Stimulated activated CD8-positive, alpha-beta memory T cell treated with anti-CD3 and anti-CD28 coated beads, Interleukin-4, amount 100 ng/mL, for 1 hour (primary cell): ENCODE measurements at places on chromosomes 7 and 10.

DNA sequence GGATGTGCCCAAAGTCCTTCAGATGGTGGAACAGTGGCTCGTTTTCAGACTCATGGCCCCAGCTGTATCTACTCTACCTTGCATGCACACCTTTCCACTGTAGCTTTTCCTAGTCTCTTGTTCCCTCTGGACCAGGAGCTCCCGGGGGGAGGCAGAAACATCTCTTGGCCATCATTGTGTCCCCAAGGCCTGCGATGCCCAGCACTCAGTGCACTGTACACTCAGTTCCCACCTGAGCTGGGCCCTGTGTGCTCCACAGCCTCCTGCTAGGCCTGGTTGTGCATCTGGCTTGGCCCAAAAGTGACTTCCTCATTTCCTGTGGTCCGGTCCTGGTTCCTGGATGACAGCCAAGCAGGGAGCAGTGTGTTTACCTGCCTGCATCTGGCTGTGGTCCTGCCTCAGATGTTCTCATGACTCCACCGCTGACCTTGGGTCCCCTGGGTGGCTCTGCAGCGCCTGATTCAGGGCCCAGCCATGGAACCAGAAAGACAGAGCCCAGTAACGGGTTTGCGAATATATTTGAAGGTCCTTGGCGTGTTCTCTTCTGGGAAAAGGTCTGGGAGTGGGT, 9.9 kb upstream of the DOCK1 start:
- DNase-seq, result no peak

GRCh38 chr10:11396311-11396955, 215.0 kb downstream of the USP6NL start:
- DNase-seq, result no peak

DNA sequence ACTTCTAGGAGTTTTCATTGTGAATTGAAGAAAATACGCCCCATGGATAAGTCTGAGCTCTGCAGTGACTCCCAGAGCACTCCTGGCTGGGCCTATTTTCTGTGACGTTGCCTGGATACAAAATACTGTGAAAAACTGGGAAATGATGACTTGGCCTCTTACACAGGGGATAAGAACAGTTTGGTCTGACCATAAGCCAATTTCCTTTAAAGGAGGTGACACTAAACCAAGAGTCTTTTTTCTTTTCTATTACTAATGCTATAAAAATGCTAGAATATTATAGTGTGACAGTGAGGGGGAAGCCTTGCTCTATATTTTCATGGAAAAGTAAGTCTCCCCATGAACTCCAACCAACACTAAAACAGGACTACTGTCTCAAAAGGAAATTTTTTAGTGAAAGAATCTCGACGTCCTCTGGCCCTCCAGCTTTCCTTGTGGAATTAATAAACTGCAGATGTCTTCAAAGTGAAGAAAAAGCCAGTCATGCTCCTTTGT, 45.5 kb downstream of the MYOF start:
- no peak for DNase-seq

- no peak for DNase-seq
Observed at GRCh38 chr10:103781329-103782061, 73.9 kb downstream of the SH3PXD2A start.

DNA sequence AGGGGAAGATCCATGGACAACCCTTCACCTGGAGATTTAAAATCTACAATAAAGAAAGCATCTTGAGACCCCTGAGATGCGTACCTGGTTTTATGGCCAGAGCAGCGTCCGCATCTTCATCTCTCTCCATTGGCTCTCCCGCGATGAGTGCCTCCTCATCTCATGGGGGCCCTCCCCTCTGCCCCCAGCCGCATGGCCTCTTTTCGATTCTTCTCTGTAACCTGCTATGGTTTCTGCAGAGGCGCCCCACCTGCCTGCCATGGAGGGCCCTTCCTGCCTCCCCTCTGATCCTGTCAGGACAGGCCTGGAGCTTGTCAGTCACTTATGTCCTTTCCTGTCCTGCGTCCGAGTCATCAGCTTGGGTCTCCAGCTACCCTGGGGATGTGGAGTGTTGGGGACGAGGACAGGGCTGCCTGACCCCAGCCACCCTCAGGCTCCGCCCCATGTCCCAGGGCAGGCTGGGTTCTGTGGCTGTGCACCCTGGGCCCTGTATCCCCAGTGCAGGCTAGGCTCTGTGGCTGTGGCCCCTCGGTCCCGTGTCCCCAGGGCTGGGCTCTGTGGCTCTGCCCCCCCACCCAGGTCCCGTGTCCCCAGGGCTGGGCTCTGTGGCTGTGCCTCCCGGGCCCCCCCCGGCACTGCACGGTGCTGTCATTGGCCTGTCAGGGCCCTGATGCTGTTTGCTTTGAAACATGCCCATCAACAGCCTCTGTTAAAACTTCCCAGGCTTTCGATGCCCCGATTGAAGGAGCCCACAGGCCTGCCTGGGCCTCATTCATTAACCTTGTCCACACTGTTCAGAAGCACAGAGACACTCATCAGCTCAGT, 99.8 kb downstream of the WDR37 start:
- DNase-seq, result no peak

- DNase-seq, result no peak
Observed at GRCh38 chr7:28773423-28774145, 184.5 kb downstream of the TRIL start.

- DNase-seq, result no peak
Observed at GRCh38 chr10:78349165-78349516, 315.5 kb downstream of the RPS24 start.

- DNase-seq, result no peak
Observed at GRCh38 chr10:44520651-44521050, 135.8 kb upstream of the CXCL12 start.

- no peak for DNase-seq
Observed at GRCh38 chr10:102648889-102649796, 4.9 kb downstream of the TRIM8 start.

DNA sequence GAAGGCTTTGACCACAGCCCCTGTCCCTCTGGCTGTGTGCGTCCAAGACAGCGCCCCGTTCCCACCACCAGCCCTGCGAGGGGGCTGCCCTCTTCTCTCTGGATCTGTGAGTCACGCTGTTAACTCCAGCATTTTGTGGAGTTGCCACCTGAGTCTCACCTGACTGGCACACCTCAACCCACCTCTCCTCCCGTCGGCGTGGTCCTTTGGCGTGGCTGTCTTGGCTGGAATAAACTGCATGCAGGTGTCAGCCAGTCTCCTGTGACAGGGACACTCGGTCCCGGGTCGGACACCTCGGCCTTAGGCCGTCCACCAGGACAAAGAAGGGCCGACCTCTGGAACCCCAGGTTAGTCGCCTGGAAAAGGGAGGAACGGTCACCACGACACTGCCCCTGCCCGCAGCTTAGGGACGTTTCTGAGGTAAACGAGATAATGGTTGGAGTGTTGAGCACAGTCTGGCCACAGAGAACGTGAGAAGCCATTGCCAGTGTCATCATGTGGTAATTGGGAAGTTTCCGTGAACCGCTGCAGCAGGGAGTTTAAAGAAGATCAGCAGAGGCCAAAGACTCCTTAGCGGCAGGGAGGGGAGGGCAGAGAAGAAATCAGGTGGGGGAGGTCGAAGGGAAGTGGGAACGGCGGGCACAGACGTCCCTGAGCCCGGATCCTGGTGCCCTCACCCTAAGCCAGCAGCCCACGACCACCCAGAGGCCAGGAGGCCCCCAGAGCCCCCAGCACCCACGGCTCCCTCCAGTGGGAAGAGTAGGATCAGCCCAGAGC, 73.6 kb upstream of the FAM20C start:
- DNase-seq, result no peak

- DNase-seq, result no peak
Observed at GRCh38 chr7:39084349-39084748, 106.6 kb downstream of the POU6F2 start.

- no peak for DNase-seq
Observed at GRCh38 chr10:113498997-113499396, 53.9 kb upstream of the HABP2 start.

DNA sequence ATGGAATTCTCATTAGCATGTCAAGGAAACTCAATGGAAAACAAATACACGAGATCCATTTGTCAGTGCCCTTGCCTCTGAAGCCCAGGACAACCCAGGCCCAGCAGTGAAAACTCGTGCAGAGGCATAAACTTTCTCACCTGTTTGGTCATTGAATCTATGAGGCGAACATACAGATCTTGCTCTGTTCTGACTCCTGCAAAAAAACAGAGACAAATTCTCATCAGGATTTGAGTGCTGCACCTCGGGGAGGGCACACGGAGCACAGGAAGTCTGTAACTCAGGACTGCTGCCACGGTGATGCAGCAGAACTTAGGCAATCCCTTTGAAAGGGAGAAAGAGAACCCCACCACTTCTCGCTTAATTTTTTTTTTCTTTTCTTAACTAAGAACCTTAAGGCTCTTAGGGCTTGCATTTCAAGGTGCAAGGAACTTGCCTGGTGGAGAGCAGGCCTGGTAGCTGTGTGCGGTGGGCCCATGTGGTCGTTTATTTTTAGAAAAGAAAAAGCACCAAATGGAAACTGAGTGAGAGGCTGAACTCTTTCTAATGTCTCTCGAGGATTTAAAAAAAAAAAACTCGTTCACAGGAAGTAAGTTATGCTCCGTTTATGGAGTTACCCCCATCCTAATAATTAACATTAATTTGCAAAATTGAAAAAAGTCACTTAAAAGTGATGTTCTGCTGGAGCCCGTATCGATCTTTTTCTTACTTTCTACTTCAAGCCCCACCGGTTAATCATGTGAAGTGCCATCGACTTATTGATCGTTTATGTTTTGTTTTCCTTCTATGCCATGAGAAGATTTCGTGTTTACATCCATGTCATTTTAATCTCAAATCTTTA, 1.8 kb downstream of the EBF3 start:
- DNase-seq, result no peak

DNA sequence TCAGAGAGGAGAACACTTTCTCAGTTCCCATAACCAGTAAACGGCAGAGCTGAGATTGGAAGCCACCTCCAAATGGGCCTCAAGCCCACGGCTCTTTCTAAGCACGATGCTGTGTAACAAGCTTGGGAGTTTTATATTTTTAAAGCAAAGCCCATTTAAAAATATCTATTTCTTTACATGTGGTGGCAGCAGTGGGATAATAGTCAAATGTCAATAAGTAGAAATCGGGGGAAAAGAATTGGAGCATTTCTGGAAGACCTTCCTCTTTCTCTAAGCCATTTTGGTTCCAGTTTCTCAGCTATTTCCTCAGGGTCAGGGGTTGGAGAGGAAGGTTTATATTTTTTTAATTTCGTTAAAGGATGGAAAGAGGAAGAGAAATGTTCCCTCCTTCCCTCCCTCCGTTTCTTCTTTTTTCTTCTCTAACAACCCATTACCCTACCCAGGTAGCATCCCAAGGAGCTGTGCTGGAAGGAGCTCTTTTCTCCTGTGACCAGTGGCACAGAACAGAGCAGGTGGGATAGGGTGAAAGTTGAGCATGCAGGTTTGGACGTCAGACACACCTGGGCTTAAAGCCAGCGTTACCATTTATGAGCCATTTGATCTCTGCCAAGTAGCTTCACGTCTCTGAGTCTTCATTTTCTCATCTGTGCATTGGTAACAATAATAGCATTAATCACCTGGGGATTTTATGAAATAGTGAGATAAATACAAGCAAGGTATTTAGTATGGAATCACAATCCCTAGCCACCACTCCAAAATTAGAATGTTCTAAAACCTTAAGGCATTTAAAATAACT, 515.7 kb downstream of the RPS24 start:
- no peak for DNase-seq

DNA sequence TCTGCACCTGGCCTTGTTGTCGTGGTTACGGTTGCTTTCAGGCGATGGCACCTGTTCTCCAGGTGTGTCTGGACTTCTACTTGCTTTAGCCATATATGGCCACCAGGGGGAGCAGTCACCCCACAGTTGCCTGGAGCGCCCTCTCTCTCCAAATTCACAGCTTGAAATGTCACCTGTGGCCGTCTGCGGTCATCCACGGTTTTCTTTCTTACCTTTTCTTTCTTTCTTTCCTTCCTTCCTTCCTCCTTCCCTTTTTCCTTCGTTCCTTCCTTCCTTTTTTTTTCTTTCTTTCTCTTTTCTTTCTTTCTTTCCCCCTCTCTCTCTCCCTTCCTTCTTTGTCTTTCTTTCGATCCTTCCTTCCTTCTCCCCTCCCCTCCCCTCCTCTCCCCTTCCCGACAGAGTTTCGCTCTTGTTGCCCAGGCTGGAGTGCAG, 150.5 kb upstream of the VKORC1L1 start:
- DNase-seq, result peak; percentile 44

- no peak for DNase-seq
Observed at GRCh38 chr7:156401617-156402016, 239.0 kb upstream of the RNF32 start.

- DNase-seq, result no peak
Observed at GRCh38 chr7:69504733-69505420, 93.4 kb upstream of the AUTS2 start.

DNA sequence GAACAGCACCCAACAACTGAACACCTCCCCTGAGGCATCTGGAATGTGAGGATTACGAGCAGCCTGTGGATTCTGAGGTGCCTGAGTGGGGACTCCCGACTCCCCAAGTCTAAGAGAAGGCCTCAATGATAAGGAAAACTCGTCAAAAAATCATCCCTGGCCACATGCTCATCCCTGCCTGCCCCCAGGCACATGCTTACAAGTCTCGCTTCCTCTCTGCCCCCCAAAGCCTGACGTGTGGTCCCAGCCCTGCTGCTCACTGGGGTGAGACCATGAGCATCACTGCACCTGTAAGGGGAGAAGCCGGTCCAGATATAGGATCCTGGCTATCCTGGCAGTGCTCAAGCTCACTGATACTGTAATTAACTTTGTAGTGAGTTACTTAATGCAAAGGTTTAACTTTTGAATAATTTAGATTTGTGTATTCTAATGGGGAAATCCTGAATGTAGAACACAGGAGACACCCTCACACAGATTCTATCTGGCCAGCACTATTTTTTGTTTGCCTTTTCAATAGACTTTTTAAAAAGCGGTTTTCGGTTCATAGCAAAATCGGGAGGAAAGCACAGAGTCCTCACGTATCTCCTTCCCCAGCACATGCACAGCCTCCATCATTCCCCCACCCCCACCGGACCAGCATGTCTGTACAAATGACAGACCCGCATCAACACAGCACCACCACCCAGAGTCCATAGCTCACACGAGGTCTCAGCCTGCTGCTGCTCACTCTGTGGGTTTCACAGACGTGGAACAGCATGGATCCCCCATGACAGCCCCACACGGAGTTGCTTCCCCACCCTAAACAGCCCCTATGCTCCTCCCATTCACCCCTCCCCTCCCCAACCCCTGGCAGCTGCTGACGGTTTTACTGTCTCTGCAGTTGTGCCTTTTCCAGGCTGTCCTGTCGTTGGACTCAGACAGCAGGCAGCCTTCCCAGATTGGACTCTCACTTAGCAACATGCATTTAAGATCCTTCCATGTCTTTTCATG, 167.9 kb downstream of the DIP2C start:
- DNase-seq, result no peak

DNA sequence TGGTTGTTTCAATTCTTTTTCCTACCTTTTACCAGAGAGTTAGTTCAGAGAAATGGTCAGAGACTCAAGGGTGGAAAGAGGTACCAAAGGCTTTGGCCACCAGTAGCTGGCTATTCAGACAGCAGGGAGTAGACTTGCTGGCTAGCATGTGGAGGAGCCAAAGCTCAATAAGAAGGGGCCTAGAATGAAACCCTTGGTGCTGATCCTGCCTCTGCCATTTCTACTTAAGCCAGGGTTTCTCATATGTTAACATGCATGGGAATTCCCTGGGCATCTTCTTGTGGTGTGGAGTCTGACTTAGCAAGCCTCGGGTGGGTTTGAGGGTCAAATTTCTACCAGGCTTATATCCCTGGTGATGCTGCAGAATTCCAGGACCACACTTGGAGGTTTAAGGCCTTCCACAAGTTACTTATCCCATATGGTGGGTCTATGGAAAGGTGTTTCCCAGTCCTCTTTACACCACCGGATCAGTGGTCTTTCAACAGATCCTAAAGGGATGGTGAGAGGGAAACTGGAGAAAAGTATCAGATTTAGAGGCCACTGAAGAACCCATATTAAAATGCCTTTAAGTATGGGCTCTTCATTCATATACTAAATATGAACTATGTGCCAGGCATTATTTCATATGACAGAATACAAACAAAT, 3.2 kb downstream of the IL6 start:
- no peak for DNase-seq
